ENCODE measurements at places on chromosomes 3 and 15. TPM values are rescaled to one million over a fixed set of nuclear protein-coding genes. Genes with fewer than 3 reads are reported as not detected.

PCOLCE2 gene
- 0.23 TPM for total RNA-seq

PP2D1 gene
- not detected for total RNA-seq

CLDN18 gene
- total RNA-seq = not detected

LSMEM2 gene
- not detected for total RNA-seq

GHSR gene
- not detected for total RNA-seq

KIF7 gene
- total RNA-seq = 0.85 TPM

STAC gene
- total RNA-seq = 1.2 TPM

CYP1A1 gene
- total RNA-seq = 89.4 TPM

SKOR1 gene
- 0.05 TPM for total RNA-seq

ADAMTS17 gene
- 0.33 TPM for total RNA-seq

OR5K2 gene
- not detected for total RNA-seq

SEMA3G gene
- 30.9 TPM for total RNA-seq

PLA1A gene
- 14.8 TPM for total RNA-seq

DNA sequence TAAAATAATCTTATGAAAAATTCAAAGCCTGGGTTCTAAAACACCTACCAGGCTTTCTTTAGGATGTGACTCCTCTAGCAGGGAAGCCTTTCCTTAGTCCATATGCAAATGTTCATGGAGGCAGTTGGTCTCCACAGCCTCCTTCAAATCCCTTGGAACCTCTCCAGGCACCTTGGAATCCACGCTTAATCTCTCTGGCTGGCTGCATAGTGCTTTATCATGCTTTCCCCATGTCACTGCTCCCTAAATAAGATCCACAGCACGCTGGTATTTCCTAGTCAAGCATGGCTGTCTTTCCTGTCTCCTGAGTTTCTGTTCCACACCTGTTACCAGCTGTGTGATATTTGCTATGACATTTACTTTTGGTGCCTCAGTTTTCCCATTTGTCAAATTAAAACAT is 71.3 kb downstream of the CLSTN2 start:
- DNase-seq = no peak

DNA sequence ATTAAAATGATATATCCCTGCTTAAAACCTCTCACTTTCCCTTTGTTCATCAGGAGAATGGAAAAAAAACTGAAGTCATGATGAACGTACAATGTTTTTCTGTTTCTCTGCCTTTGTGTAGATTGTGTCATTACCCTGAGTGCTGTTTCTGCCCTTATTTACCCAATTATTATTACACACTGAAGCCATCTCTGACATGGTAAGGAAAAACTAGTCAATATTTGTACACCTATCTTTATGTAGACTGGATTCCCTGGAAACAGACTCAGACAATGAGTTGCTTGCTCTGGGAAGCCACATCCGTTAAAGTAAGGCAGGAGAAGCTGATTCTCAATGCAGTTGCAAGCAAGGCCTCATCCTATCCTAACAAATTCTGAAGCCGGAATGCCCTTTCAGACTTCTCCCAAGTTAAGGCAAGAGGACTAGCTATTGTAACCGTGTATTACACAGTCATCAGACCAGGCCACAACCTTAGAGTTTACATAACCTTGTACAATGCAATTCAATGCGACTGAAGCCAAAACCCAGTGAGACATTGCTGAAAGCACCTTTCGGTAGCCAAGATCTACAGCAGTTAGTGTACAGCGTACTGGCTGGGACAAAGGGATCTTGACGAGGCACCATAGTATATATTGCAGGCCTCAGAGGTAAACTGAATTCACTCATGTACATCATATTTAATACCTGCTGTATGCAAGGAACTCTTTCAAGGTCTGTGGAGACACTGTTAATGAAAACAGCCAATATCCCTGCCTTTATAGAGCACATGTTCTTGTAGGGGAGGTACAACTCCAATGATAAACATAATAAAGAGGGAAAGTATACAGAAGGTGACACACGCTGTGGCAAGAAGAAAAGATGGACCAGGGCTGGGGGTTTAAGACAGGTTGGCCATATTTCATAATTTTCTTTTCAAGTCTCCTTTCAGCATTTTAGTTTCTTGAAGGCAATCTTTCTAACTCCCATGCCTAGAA is 1040.8 kb upstream of the SEMA6D start:
- no peak for DNase-seq

DNA sequence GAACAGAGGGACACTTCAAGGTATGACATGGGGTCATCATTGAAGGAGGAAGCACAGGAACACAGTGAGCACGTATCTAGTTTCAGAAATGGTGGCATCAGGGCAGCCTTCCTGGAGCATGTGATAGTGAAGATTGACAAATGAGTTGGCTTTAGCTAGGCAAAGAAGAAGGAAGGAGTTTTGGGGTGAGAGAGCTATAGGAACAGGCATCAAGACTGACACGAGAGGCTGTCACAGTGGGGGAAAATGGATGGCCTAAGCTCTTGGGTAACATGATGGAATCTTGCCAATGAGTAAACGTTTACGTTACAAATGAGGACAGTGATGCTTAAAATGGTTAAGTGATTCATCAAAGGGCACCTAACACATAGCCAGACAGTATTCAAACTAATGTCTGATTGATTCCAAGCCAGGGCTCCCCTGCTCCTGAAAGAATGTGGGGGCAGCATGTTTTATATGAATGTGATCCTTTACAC is 23.1 kb upstream of the GPR171 start:
- peak; percentile 20 for DNase-seq

GRCh38 chr15:42549741-42550392 is 1.2 kb downstream of the HAUS2 start:
- DNase-seq = no peak

DNA sequence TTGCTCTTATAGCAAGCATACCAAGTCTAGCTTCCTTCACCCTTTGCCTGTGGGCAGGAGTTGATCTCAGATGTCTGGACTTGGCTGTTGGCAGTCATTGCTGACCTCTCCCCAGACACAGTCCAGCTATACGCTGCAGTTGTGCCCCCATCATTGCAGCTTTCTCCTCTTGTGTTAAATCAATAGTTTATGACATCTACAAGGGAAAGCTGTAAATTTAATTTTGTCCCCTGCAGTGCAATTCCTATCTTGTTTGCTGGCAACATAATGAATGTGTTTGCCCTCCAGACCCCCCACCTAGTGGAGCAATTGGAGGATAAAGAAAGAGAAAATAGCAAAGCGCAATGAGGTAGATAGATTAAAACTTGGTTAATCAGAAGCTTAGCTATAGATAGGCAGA is 280.2 kb downstream of the LSAMP start:
- DNase-seq = no peak

- DNase-seq = no peak
Measured at GRCh38 chr3:81789691-81790090, 28.2 kb upstream of the GBE1 start.

GRCh38 chr3:71652781-71653413 is 69.4 kb upstream of the FOXP1 start:
- DNase-seq = peak; percentile 82

GRCh38 chr3:111846039-111846438 is 13.0 kb upstream of the PHLDB2 start:
- DNase-seq = peak; percentile 34

- no peak for DNase-seq
Measured at GRCh38 chr3:115280506-115280905, 133.4 kb upstream of the ZBTB20 start.

GRCh38 chr3:15794303-15794771 is 3.4 kb downstream of the ANKRD28 start:
- DNase-seq = peak; percentile 64

GRCh38 chr3:108320746-108321350 is 24.5 kb downstream of the HHLA2 start:
- no peak for DNase-seq

GRCh38 chr15:45384700-45385099 is 6.4 kb upstream of the GATM start:
- DNase-seq = no peak

DNA sequence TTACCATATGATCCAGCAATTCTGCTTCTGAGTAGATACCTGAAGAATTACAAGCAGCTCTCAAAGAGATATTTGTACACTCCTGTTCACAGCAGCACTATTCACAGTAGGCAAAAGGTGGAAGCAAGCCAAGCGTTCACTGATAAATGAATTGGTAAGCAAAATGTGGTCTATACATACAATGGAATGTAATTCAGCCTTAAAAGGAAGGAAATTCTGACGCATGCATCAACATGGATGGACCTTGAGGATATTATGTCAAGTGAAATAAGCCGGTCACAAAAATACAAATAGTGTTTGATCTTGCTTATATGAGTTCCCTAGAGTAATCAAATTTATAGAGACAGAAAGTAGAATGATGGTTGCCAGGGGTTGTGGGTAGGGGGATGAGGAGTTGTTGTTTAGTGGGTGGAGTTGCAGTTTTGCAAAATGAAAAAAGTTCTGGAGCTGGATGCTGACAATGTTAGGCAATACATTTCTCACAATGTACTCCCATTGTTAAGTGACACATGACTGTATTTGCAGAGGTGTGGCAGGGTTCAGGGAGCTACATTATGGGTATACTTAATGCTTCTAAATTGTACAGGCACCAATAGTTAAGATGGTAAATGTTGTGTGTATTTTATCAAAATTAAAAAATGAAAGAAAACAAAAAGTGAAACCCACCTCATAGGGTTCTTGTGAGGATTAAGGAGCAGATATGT is 26.7 kb downstream of the SLC6A1 start:
- peak; percentile 69 for DNase-seq

GRCh38 chr3:194775731-194776130 is 90.0 kb downstream of the FAM43A start:
- DNase-seq = no peak

DNA sequence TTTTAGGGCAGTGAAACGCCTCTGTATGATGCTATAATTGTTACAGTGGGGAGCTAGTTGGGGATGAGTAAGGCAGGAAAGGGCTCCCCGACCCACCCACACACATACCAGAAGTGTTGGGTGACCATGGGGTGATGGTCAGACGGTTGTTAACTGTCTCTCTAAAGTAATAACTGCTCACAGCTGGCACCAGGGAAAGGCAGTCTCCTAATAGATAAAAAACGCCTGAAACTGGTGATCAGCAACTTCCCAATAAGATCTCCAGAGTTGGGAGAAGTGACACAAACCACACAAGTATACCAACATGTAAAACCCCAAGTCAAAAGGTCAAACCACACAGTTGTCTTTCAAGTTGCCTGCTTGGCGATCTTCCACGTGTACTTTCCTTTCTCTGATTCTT is 346.5 kb upstream of the CNTN4 start:
- DNase-seq = no peak

DNA sequence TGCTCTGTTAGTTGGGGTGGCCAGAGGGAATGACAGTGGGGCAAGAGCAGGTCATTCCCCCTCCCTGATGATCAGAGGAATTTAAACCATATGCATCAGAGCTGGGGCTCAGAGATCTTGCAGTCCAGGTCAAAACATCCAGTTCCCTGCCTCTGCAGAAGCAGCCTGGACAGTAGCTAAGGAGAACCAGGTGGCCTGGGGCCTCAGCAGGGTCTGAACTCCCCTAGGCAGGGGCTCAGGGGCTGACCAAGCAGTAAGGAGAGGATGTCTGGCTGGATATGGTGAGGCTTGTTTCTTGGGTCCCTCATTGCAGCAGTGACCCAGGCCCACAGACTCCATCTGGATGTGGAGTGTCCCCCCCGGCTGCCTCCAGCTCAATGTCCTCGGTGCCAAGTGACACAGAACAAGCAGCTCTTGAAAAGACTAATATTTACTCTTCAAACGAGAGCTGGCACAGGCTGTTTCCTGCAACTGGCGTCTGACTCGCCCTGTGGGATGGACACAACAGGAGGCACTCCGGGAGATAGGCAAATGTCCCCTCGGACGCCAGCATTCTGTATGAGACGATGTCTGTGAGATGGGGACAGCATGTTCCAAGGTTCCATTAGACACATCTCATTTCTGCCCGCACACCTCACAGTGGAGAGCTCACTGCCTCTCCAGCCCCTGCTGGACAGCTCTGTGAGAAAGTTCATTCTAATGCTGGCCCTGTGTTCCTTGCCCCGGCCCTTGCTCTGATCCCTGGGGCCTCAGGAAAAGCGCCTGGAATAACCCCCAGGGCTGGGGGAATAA is 37.1 kb downstream of the SEC22C start:
- DNase-seq = peak; percentile 34

- DNase-seq = no peak
Measured at GRCh38 chr3:195221015-195221853, 49.7 kb downstream of the XXYLT1 start.

GRCh38 chr15:55327387-55327786 is 8.4 kb downstream of the PIGB start:
- DNase-seq = no peak

DNA sequence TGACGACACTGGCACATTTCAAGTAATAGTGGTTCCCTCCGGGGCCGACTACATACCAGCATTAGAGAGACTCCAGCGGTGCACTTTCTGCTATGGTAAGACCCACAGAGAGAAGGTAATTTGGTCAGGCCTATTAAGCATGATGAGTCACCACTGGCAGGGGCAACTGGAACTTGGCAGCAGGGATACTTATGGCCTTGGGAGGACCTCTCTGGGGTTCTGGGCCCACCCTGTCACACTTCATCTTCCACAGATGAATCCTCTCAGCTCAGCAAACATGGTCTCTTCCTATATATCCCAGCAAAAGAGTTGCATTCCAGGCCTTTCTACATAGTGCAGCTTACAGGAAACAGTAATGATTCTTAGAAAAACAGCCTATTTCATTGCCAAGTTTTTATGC is 88.0 kb downstream of the PIK3R4 start:
- peak; percentile 20 for DNase-seq

DNA sequence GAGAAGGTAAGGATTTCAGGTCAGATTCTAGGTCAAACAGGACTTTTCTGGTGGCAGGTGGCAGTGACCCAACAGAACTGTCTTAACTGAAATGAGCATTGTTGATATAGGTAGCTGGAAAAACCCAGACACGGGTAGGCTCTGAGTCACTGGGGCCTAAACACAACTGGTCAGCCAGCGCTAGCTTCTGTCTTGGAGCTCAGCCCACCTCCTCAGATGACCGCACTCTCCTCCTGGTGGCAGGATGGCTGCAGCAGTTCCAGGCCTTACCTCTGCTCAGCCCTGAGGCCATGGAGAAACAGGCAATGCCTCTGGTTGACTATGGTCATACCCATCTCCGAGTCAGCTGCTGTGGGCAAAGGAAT is 61.1 kb upstream of the GATA2 start:
- DNase-seq = peak; percentile 94

DNA sequence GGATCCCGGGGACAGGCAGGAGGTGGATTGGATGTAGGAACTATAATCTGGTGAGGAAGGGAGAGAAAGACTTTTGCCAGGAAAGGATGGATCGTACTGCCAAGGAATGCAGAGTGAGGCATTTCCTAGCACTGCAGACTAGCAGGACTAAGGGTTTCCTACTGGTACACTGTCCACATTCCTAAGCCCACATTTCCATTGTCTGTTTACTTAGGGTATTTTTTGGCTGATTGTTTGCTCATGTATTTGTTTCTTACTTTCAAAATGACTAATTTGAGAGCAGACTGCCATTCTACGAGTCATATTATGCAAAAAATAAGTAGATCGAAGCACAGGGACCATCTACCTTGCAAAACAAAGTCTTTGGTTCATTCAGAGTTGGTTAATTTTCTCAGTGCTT is 1029.5 kb upstream of the NR2F2 start:
- DNase-seq = peak; percentile 93

DNA sequence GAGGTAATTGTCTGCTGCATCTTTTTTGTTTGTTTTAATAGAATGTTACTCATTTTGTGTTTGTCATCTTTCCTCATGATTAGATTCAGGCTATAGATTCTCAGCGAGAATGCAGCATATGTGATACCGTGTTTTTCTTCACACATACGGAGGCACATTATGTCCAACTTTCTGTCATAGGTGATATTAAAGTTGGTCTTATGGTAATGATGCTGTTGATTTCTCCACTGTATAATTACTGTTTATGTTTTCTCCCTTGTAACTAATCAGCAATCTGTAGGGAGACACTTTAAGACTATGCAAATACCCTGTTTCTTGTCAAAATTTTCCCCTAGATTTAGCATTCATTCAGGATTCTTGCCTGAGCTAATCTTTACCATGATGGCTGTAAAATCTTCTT is 87.6 kb downstream of the CLDN1 start:
- no peak for DNase-seq
